Right atrium auricular region (tissue), 2 donors: ENCODE measurements at places on chromosomes 7 and 10. TPM values are rescaled to one million over a fixed set of nuclear protein-coding genes. Genes with fewer than 3 reads are reported as not detected.

The GPC2 gene
- total RNA-seq = 0.12 TPM

DNA sequence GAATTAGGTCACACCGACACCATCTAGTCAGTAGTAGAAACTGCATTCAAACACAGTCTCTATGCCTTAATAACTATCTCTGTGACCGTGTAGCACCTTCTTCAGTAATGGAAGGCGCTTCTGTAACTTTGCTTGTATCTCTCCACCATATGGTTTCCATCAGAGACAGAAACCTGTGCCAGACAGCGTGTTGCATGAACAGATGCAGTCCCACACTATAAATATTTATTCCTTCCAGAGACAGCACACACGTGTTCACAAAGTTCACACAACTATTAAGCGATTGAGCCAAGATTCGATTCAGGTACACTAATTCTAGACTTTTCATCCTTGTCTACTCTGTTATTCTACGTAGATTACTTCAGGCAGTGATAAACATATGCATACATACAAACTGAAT lies 873.9 kb upstream of the MBL2 start:
- H3K27ac ChIP-seq = no peak overlapping the region
- DNase-seq = no peak
- no peaks in the 10 kb centered on the region for H3K36me3 ChIP-seq
- no peak overlapping the region for H3K4me3 ChIP-seq
- no peaks in the 10 kb centered on the region for H3K27me3 ChIP-seq
- H3K4me1 ChIP-seq = no peaks in the 10 kb centered on the region

DNA sequence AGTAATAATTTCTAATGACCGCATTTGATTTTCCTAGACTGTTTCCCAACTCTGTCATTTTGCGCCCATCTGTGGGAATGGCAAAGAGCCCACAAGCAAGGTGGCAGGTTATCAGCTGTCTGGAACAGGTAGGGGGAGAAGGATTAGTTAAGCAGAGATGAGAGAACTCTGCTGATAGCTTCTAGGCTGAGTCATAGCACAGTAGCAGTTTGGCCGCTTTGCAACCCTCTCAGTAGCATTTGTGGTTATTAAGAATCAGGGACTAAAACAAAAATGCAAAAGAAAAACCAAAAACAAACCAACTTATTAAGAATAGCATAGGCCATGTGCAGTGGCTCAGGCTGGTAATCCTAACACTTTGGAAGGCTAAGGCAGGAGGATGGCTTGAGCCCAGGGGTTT lies 602.7 kb upstream of the SORCS1 start:
- H3K4me3 ChIP-seq = no peak overlapping the region
- H3K27ac ChIP-seq = no peak overlapping the region
- H3K4me1 ChIP-seq = no peaks in the 10 kb centered on the region

GRCh38 chr10:84256510-84257342 lies 11.9 kb downstream of the RGR start:
- no peak overlapping the region for H3K4me3 ChIP-seq
- H3K27me3 ChIP-seq = no peaks in the 10 kb centered on the region
- no peaks in the 10 kb centered on the region for H3K36me3 ChIP-seq

DNA sequence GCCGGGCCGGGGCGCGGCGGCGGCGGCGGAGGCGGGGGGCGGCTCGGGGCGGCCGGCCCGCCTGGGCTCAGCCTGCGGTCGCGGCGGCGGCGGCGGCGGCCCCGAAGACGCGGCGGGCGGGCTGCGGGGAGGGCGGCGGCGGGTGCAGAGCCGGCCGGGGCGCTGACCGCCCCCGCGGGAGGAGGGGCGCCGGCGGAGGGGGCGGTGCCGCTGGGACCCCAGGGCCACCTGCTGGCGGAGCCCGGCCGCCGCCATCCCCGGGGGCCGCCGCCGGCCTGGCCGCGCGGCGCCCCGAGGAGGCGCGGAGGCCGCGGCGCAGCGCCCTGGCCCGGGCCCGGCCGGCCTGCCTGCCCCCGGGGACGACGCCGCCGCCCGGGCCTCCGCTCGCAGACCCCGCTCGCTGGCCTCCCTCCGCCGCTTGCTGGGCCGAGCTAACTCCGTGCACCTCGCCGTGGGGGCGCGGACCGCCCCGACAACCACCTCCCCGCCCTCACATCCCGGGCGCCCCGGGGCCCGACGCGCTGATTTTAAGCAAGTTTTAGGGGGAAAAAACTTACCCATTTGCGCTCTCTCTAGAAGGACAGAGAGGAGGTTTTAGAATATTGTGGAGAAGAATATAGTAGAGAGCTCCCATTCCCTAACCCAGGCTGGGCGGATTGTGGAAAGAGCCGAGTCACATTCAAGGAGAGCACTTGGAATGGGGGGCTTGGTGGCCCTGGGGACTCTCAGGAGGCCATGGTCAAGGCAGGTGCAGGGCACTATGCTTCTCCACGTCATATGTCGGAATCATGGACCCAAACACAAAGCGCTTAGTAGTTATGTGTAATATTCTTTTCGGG lies at the start of gene BEND7:
TSS of gene BEND7 (minus strand) at position 140 of the 839 bp plus-strand sequence. CDS start 481 bp downstream, outside the sequence.
- H3K27ac ChIP-seq = peak within 1 kb of the TSS; percentile 71
- H3K36me3 ChIP-seq = no peaks in the 10 kb centered on the region
- peak within 1 kb of the TSS; percentile 62 for H3K4me3 ChIP-seq
- DNase-seq = no peak

DNA sequence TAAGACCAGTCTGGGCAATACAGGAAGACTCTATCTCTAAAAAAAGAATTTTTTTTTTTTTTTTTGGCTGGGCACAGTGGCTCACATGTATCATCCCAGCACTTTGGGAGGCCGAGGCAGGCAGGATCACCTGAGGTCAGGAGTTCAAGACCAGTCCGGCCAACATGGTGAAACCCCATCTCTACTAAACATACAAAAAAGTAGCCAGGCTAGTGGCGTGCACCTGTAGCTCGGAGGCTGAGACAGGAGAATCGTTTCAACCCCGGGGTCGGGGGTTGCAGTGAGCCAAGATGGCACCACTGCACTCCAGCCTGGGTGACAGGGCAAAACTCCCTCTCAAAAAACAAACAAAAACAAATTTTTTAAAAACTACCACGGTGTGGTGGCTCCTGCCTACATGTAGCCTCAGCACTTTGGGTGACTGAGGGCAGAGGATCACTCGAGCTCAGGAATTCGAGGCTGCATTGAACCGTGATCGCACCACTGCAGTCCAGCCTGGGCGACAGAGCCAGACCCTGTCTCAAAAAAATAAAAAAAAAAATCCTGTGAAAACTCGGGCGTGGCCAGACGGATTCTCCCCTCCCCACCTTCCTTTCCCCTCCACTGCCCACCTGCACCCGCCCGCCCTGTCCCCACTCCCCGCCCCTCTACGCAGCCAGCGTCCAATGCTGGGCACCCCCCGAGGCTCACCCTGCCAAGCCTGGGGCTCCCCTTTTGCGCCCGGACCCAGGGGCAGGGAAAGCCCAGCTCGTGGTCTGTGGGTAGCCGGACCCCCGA lies 745 bp upstream of the ORAI2 start:
- no peaks in the 10 kb centered on the region for H3K27me3 ChIP-seq
- no peak for DNase-seq
- peak overlapping the region; percentile 85 for H3K4me3 ChIP-seq
- H3K36me3 ChIP-seq = peaks cover under 1% of the 10 kb centered on the region
- peak overlapping the region; percentile 66 for H3K27ac ChIP-seq
